ENCODE measurements at places on chromosomes 5 and 9.

GRCh38 chr5:168685566-168685965 lies 106.4 kb upstream of the PANK3 start:
- no peak for DNase-seq

- no peak for DNase-seq
These were observed 71.6 kb downstream of the GCNT1 start for GRCh38 chr9:76530458-76531110.

GRCh38 chr5:41154491-41154890 lies 58.8 kb downstream of the C6 start:
- DNase-seq: no peak

- DNase-seq: no peak
These were observed 139.1 kb downstream of the PLPPR1 start for GRCh38 chr9:101167490-101168134.

- no peak for DNase-seq
These were observed 5.7 kb downstream of the TRIM52 start for GRCh38 chr5:181255276-181255675.

GRCh38 chr9:132637351-132637750 lies 32.4 kb downstream of the DDX31 start:
- DNase-seq: no peak

DNA sequence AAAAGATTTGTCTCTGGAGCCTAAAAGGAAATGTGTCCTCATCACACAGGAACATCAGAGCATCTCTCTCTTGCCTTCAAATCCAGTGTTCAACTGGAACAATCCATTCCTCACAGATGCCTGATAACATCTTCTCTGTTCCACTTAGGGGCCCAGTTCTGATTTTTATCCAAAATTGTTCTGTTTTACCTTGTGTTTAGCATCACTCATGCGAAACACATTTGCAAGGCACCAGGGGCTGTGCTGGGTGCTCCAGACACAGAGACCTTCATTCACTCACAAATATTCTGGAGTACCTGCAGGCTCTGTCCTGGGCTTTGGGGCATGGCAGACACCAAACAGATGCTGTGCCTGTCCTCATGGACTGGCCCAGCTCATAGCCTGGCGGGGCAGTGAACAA lies 13.8 kb downstream of the GABBR2 start:
- DNase-seq: no peak

DNA sequence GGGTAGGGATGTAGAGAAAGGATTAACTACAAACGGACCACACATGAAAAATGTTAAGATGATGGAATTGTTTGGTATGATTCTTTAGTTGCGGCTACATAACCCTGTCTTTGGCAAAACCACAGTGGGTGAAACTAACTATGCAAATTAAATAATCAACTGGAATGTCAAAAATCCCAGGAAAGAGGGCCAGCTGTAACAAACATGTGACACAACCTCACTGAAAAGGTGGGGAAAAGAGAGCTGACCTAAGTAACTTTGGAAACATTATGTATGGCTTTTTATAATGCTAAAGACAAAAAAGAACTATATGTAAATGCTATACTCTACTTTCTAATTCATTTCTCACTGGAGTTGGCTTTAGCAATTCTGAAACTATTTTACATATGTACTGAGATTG lies 252.0 kb downstream of the MRPS30 start:
- no peak for DNase-seq
